ENCODE measurements at places on chromosomes 6 and 20. TPM values are rescaled to one million over a fixed set of nuclear protein-coding genes. Genes with fewer than 3 reads are reported as not detected.

SMIM8 gene
- 6.7 TPM for total RNA-seq

- DNase-seq = no peak
Observed at GRCh38 chr6:247351-247750, 44.9 kb upstream of the DUSP22 start.

DNA sequence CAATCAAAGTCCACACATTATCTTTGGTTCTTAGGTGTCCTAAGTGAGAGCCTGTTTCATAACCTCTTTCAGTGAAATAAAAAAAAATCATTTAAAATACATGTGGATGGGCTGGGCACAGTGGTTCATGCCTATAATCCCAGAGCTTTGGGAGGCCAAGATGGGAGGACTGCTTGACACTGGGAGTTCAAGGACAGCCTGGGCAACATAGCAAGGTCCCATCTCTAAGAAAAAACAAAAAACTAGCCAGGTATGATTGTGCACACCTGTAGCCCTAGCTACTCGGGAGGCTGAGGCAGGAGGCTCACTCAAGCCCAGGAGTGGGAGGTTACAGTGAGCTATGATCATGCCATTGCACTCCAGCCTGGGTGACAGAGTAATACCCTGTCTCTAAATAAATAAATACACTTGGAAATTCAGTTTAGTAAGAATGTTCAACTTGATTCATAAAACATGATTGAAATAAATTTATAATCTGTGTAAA lies 3.6 kb downstream of the MPC1 start:
- DNase-seq = no peak

ATP9A gene
- 17.2 TPM for total RNA-seq

RIPPLY2 gene
- not detected for total RNA-seq

GRCh38 chr6:14743474-14744211 lies 502.2 kb upstream of the JARID2 start:
- peak; percentile 79 for DNase-seq

DNA sequence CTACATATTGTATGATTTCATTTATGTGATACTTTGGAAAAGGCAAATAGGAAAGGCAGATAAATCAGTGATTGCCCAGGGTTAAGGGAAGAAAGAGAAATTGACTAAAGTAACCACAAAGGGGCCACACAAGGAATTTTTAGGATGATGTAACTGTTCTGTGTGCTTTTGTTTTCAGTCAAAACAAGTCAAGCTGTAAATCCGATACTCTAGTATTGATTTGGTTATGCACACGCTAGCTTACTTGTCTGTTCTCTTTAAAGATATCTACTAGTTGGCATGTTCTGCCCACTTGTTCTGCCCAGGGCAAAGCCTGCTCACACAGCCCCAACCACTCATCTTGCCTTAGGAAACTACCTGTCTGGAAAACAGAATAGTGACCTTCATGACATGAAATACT lies 6.4 kb downstream of the FBXL4 start:
- DNase-seq = no peak

DNA sequence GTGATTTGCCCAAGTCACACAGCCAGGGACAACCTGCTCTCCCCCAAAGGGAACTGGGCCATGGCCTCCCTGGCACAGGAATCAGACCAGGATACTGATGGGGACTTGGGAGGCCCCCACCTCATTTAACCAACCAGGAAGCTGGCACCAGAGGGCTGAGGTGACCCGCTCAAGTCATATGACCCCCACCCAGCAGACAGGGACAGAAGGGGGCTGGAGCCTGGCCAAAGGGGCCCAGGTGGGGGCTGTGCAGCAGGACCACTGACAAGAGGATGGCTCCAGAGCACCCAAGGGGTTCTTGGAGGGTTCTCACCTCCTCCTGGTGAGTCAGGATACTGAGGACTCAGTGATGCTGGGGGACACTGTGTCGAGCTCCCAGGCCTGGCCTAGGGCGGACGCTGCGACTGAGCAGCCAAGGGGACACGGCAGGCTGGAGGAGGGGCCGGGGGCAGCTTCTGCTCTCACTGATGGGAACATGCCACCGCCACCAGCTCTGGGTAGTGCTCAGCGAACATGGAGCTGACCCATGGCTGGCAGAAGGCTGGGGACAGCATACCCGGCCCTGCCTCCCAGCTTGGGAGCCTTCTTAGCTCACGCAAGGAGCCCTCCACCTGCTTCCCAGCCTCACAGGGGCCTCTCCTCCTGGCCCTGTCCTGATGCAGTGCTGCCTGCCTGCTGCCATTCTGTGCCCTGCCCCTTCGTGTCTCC lies 1.2 kb downstream of the CST7 start:
- DNase-seq = no peak

GRCh38 chr6:75102301-75102700 lies 103.6 kb downstream of the COL12A1 start:
- DNase-seq = no peak

ZFP57 gene
- total RNA-seq = not detected

DNA sequence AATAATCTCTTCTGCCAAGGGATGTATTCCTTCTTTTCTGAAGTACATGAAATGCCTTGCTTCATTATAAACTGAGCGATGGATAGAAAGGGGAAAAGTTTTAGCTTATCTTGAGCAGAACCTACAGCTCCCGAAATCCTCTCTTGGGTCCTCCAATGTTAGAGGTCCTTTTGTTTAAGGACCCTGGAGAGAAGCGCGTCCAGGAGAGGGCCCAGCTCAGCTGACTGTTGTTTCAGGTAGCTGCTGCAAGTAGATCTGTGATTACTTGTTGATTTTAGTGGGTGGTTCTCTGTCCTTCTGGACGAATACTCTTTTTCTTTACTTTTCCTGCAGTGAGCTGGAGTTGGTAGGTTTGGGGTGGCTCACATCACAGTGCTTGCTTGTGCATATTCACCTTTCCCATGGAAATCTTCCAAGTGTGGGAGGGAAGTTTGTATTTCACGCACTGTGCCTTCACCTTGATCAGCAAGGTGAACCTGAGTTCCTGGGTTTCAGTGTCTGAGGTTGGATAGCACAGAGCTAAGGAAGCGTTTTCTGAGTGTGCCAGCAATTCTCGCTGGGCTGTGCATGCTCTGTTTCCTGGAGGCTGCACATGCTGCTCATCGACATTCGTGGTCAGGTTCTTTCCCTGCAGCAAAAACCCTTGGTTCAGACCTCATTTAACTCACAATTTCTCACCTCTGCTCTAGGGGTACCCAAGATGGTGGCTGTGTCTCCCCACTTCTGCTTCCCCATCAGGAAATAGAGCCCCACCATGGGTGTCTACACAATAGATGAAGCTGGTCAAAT lies 176.3 kb downstream of the JARID2 start:
- DNase-seq = no peak

- DNase-seq = no peak
Observed at GRCh38 chr20:23222531-23223200, 127.9 kb upstream of the NXT1 start.

GRCh38 chr6:148001844-148002642 lies 340.6 kb upstream of the SASH1 start:
- no peak for DNase-seq

DNA sequence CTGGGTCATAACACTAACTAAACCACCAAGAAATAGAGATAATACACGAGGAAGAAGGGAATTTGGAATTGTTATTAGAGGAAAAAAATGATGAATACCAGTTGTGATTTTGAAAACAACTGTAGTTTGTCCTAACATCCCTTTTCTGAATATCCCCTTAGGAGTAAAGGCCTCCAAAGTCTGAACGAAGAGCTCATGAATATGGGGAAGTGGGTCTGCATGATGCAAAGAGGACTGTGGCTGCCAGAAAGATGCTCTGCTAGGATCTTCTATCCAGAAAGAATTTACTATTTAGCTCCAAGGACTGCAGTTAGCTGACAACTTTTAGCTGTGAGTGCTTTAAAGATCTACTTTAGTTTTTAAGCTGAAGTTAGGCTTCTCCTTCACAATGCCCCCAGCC lies 308.8 kb upstream of the HS3ST5 start:
- DNase-seq = no peak

- DNase-seq = no peak
Observed at GRCh38 chr6:151242420-151242861, 2.7 kb downstream of the AKAP12 start.

GRCh38 chr6:122653094-122653493 lies 42.9 kb downstream of the PKIB start:
- no peak for DNase-seq

UNC93A gene
- total RNA-seq = not detected

MYB gene
- not detected for total RNA-seq

DNA sequence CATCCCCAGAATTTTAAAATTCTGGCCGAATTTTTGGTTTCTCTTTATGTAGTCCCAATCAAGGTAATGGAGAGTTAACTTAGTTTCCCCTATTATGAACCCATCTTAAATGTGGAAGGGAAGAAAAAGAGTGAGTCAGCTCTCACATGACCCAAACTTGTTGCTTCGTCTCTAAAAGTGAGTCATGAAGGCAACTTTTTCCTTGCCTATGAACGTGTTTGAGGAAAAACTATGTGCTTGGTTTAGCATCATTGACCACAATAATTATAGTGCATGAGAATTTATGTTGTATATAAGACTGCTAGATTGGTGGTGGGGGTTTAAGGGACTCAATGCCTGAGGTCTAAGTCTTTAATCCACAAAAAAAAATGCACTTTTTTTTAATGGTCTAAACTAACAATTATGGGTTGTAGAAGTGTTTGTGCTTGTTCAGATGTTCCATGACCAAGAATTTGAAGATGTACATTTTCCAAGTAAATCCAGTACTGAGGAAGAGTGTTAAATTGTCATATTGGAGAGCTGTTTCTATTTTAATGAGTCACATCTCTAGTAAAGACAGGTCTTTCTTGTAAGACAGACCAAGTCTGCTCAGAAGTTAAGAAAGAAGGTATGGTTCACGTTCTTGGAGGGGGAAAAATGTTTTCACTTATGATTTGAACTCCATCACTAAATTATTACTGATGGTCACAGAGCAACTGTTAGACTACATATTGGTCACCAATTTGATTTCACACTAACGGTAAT lies 409.9 kb upstream of the MARCKS start:
- DNase-seq = no peak
